ENCODE measurements at places on chromosomes 2 and 18.

DNA sequence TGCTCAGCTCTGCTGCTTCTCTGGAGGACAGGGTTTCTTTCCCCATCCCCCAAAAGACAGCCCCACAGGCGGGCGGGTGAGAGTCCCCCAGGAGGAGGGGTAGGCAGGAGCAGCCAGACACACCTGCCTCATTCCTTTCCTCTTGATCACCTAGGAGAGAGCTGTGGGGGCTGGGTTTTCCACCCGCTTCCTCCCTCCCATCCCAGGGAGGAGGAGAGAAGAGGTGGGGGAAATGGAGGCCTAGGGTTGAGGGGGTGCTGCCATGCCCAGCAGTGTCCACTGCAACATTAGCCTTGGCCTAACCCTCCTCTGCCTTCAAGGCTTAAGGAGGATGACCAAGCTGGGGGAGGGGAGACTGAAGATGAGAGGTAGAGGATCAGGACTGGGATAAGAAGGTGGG, 14.7 kb downstream of the WNT10A start:
- no peak for DNase-seq

- no peak for DNase-seq
Measured at GRCh38 chr2:137115081-137115794, 349.9 kb downstream of the THSD7B start.

- DNase-seq: no peak
Measured at GRCh38 chr2:36146765-36147164, 208.8 kb upstream of the CRIM1 start.

DNA sequence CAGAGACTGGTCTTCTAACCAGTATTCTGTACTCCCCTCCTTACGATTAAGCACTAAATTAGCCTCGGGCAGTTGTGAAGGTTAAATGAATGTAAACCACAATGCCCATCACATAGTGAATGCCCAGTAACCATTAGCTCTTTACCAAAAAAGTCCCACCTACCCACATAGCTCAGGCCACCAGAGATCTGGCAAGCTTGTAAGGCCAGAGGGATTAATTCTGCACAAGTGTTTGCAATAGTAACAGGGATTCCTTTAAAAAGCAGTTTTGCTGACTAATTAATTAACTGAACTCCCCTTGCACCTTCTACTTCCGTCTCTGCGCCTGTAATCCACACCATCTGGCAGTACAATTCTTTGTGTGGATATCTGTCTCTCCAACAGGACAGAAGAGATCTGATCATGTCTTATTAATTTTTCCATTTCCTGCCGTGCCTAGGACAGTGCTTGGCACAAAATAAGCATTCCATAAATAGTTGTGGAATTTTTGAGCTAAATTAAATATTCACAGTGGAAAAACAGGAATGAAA, 36.2 kb upstream of the IGFBP2 start:
- no peak for DNase-seq

DNA sequence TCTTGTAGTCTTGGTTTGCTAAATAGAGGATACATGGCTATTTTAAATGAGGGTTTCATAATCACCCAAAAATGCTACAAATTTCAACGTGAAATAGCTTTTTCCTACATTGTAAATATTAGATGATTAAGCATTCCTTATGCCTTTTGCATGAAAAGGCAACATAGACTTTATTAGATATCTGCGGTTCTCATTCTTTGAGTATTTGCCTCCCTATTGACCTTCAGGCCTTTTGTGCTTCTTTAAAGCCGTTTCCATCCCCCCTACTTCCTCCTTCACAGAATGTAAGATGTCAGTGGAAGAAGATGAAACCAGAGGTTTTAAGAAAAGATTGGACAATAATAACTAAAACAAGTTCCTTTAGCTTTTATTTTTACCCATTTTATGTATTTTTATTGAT, 144.1 kb downstream of the UBE2E3 start:
- no peak for DNase-seq

DNA sequence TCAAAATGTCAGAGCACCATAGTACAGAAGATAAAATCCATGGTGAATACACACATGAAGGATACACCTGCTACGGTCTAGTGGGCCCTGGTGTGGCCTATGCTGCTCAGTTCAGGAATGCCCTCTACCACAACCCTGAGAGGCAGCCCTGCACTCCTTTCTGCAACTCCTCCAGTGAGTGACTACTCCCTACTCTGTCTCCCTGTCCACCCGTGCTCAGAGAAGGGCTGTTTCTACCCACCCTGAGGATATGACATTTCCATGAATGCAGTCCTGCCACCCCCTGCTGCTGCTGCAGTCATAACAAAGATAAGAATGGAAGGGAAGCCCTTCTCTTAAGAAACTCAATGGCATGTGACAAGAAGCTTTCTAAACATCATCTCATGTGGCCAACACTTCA, 137.0 kb downstream of the EN1 start:
- no peak for DNase-seq

DNA sequence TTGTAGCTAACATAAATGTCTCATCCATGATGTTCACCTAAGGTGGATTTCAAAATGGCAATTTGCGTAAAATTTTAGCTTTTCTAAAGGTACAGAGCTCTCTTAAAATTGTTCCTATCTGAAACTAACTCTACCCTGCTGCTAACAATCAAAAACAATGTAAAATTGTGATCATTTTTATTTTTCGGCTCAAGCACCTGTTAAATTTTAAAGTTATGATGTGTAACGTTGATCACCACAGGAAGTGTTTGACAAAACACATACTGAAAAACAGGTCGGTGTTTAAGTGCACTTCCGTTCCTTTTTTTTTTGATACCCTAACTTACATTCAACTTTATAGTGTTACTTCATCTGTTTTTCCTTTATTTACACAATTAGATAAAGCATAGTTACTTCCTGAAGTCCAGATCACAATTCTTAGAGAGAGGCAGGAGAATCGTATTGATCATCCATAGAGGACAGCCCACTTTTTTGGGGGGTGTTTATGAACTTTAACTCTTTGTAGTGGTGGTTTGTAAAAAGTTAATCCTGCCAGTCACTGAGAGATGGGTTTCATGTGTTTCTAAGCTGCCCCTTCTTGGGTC, 6.0 kb upstream of the NCK2 start:
- no peak for DNase-seq

DNA sequence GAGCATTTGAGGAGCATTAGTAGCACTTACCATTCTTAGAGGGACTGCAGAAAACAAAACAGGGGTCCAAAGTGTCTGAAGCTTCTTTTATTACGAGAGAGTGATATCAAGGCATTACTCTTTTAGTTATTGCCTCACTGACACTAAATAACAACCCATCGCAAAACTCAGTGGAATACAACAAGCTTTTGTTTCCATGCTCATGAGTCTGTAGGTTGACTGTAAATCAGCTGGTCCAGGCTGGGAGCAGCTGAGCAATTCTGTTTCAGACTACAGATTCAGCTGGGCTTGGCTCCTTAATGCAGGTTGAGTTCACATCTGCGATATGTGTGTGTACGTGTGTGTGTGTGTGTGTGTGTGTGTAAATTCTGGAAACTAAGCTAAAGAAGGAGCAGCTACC, 501.8 kb upstream of the PKDCC start:
- DNase-seq: no peak

DNA sequence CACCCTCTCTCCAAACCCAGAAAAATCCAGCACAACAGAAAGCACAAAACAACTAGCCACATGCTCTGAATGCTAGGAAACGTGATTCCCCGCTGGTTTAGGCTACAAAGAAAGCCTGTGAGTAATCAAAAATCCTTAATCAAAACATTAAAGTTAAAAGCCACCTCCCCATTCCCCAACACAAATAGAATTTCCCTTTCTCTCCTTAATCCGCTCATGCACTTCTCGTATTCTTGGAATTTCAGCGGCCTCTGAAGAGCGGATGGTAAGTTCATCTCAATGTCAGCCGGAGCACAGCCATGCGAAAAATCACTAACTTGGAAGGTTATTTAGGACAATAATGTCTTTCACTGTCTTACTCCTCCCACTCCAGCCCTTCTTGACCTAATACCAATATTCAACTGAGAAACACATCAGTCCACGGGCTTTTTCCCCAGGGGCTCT, 126.7 kb downstream of the OSBPL1A start:
- DNase-seq: no peak

- no peak for DNase-seq
Measured at GRCh38 chr18:27164905-27165304, 20.2 kb downstream of the CHST9 start.

DNA sequence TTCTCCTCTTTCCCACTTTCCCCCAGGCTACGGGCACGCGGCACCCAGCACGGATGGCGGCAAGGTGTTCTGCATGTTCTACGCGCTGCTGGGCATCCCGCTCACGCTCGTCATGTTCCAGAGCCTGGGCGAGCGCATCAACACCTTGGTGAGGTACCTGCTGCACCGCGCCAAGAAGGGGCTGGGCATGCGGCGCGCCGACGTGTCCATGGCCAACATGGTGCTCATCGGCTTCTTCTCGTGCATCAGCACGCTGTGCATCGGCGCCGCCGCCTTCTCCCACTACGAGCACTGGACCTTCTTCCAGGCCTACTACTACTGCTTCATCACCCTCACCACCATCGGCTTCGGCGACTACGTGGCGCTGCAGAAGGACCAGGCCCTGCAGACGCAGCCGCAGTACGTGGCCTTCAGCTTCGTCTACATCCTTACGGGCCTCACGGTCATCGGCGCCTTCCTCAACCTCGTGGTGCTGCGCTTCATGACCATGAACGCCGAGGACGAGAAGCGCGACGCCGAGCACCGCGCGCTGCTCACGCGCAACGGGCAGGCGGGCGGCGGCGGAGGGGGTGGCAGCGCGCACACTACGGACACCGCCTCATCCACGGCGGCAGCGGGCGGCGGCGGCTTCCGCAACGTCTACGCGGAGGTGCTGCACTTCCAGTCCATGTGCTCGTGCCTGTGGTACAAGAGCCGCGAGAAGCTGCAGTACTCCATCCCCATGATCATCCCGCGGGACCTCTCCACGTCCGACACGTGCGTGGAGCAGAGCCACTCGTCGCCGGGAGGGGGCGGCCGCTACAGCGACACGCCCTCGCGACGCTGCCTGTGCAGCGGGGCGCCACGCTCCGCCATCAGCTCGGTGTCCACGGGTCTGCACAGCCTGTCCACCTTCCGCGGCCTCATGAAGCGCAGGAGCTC, 35.4 kb downstream of the KCNK3 start:
- no peak for DNase-seq

DNA sequence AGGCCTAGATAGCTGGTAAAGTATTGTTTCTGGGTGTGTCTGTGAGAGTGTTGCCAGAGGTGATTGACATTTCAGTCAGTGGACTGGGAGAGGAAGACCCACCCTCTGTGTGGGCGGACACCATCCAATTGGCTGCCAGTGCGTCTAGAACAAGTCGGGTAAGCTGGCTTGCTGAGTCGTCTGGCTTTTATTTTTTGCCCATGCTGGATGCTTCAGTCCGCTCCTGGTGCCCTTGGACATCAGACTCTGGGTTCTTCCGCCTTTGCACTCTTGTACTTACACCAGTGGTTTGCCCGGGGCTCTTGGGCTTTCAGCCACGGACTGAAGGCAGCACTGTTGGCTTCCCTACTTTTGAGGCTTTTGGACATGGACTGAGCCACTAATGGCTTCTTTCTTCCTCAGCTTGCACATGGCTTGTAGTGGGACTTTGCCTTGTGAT, 24.3 kb downstream of the DIS3L2 start:
- no peak for DNase-seq

- no peak for DNase-seq
Measured at GRCh38 chr18:52334896-52335295, 5.1 kb upstream of the DCC start.

- DNase-seq: no peak
Measured at GRCh38 chr2:238289574-238289973, 1.2 kb upstream of the PER2 start.

DNA sequence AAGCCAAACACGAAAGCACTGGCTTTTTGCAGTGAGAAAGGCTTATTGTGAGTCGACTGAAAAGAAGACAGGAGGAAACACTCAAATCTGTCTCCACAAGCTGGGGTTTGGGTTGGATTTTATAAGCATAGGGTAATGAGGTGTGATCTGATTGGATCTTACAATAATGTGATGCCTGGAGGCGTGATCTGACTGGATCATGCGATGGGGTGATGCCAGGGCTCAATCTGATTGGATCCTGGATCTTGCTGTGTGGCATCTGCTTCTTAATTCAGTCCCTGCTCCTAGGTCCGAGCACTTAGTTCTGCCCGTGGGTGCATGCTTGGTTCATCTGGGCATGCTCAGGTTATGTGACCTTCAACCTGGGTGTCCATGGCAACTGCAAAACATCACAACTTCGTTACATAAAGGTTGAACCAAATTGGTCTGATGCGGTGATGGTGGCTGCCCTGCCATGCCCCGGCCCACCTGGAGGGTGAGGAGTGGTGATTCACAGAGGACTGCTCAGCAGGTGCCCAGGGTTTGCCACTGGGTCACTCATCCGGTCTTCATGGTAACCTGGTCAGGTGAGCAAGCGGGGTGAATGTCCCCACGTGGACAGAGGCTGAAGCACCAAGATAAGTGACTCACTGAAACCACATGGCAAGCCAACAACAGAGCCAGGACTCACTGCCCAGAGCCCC, 111.0 kb downstream of the KCNF1 start:
- no peak for DNase-seq

DNA sequence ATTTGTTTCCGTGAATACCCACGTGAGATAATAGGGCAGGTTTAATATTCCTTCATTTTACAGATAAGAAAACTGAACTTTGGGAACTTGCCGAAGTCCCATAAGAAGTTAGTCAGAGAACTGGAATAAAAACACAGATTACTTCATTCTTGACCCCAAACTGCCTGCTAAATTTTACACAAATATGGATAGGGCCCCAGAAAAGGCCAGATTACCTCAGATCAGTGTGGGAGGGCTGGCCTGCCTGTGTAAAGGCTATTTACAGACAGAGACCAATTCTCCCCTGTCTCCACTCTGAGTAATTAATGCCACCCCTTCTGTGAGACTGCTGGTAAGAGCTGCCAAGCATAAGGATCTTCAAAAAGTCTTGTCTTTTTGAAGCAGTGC, 139.2 kb downstream of the MGAT5 start:
- no peak for DNase-seq

- no peak for DNase-seq
Measured at GRCh38 chr2:234631646-234632514, 135.0 kb upstream of the ARL4C start.

GRCh38 chr2:203973000-203973399, 36.4 kb downstream of the ICOS start:
- no peak for DNase-seq

- no peak for DNase-seq
Measured at GRCh38 chr18:70004696-70005095, 57.0 kb upstream of the CD226 start.

Data from stimulated activated CD4-positive, alpha-beta T cell treated with anti-CD3 and anti-CD28 coated beads, TNF-alpha, amount 100 ng/mL, for 1 hour (primary cell).